ENCODE measurements at places on chromosomes 6 and 20. TPM values are rescaled to one million over a fixed set of nuclear protein-coding genes. Genes with fewer than 3 reads are reported as not detected.

ENPP3 gene
- total RNA-seq = 0.41 TPM

THBS2 gene
- total RNA-seq = 6.5 TPM

DDX43 gene
- 0.41 TPM for total RNA-seq

OGFRL1 gene
- 23.2 TPM for total RNA-seq

HAO1 gene
- total RNA-seq = under 0.01 TPM

KHDC1 gene
- total RNA-seq = 2.9 TPM

CYP39A1 gene
- 2.9 TPM for total RNA-seq
